Dorsolateral prefrontal cortex (tissue), 122 donors: ENCODE measurements at places on chromosomes 4 and X.

- no peak for DNase-seq
Measured at GRCh38 chr4:15926486-15926885, 12.1 kb downstream of the FGFBP1 start.

DNA sequence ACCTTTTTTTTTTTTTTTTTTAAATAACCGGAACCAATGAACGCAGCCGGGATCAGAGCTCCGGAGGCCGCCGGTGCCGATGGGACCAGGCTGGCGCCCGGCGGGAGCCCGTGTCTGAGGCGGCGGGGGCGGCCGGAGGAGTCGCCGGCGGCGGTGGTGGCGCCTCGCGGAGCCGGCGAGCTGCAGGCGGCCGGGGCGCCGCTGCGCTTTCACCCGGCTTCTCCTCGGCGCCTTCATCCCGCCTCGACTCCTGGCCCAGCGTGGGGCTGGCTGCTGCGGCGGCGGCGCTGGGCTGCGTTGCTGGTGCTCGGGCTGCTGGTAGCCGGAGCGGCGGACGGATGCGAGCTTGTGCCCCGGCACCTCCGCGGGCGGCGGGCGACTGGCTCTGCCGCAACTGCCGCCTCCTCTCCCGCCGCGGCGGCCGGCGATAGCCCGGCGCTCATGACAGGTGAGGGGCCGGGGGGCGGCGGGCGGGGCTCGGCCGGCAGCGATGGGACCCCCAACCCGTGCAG, 337 bp downstream of the STIM2 start:
- no peak for DNase-seq

DNA sequence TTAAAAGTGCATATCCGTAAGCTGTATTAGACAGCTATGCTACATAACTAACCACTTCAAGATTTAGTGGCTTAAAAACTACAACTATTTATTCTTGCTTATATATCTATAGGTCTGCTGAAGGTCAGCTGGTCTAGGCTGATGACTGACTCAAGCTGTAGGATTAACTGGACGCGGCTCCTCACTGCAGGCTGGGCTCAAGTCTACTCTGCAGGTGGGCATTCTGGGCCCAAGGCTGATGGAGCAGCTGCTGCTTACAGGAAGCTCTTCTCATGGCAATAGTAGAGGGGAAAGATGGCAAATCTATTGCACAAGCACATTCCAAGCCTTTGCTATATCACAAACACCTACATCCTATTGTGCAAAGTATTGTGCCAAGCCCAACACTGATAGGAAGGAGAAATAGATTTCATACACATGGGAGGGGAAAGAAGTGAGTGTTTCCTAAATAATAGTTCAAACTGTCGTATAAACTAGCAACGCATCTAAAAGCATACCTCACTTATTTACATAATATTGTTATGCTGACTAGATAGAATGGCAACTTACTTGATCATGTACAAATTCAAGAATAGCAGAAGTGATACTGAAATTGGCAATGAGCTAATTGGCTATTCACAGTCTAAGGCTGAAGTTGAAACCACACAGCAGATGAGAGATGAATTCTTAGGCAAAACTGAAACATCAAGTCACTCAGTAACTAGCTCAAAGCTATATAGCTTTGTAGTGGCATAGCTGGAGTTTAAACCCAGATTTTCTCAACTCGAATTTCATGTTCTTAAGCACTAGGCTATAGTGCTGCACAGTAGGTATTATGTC, 263.8 kb downstream of the NKX6-1 start:
- no peak for DNase-seq

DNA sequence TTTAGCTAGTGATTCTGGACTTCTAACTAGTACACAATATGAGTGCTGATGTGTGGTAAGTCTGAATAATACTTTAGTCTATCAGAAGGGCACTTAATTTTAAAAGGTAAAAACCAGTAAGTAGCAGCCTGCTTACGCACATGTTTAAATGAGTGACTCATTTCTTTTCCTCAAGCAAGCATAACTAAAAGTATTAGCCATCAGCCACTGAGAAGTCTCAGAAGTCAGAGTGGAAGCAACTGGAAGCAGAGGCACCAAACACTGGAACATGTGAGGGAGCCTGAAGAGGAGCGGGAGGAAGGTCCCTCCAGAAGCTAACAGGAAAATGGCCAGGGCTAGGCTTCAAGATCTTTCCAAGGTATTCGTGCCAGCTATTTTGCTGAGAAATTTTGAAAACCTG, 257.7 kb downstream of the RAPGEF2 start:
- DNase-seq = no peak
